Kidney epithelial cell (primary cell): ENCODE measurements at places on chromosomes 13 and 19.

DNA sequence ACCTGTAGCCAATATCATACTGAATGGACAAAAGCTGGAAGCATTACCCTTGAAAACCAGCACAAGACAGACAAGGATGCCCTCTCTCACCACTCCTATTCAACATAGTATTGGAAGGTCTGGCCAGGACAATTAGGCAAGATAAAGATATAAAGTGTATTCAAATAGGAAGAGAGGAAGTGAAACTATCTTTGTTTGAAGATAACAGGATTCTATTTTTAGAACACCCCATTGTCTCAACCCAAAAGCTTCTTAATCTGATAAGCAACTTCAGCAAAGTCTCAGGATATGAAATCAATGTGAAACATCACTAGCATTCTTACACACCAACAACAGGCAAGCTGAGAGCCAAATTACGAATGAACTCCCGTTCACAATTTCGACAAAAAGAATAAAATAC is 17.8 kb upstream of the CCNA1 start:
- no peak for DNase-seq

DNA sequence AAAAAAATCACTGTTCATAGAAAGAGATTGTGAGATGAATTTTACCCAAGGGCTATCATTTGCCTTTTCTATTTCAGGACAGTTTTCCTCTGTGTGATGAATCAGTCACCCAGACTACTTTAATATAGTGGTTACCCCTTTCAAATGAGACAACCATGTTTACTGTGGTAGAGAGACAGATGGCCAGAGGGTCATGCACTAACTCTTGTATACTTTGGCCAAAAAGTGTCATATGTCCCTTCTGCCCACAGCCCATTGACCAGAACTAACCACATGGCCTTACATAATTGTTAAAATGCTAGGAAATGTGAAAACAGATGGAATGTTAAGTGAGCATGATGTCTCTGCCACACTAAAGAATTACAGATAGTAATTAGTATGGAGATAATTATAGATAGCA is 498.7 kb downstream of the DACH1 start:
- no peak for DNase-seq

- DNase-seq: no peak
Observed at GRCh38 chr19:45041125-45041524, 2.3 kb downstream of the CLASRP start.

- no peak for DNase-seq
Observed at GRCh38 chr19:24166055-24166454, 79.1 kb downstream of the ZNF254 start.

DNA sequence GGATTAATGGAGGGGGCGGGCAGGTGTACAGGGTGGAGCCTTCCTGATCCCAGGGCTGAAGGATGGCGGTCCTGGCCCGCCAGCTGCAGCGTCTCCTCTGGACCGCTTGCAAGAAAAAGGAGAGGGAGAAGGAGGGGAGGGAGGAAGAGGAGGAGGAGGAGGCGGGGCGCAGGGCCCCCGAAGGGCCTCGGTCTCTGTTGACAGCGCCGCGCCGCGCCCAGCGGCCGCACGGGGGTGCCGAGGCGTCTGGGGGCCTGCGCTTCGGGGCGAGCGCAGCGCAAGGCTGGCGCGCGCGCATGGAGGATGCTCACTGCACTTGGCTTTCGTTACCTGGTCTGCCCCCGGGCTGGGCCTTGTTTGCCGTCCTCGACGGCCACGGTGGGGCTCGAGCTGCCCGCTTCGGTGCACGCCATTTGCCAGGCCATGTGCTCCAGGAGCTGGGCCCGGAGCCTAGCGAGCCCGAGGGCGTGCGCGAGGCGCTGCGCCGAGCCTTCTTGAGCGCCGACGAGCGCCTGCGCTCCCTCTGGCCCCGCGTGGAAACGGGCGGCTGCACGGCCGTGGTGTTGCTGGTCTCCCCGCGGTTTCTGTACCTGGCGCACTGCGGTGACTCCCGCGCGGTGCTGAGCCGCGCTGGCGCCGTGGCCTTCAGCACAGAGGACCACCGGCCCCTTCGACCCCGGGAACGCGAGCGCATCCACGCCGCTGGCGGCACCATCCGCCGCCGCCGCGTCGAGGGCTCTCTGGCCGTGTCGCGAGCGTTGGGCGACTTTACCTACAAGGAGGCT is at the start of gene PPM1N:
PPM1N (plus strand) TSS at position 33 of the 785 bp plus-strand sequence; CDS start at position 63, 30 bp downstream.
- DNase-seq: no peak

GRCh38 chr19:42419309-42419708 is 7.9 kb downstream of the LIPE start:
- DNase-seq: no peak

DNA sequence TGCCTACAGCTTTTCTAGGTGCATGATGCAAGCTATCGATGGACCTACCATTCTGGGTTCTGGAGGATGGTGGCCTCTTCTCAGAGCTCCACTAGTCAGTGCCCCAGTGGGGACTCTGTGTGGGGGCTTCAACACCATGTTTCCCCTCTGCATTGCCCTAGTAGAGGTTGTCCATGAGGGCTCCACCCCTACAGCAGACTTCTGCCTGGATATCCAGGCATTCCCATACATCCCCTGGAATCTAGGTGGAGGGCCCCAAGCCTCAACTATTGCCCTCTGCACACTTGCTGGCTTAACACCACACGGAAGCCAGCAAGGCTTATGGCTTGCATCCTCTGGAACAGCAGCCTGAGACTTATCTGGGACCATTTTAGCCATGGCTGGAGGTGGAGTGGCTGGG is 1299.9 kb upstream of the MIR17HG start:
- DNase-seq: no peak

GRCh38 chr13:110478405-110479214 is 82.9 kb downstream of the RAB20 start:
- DNase-seq: no peak

GRCh38 chr13:27383104-27383921 is 41.1 kb upstream of the GTF3A start:
- DNase-seq: no peak

DNA sequence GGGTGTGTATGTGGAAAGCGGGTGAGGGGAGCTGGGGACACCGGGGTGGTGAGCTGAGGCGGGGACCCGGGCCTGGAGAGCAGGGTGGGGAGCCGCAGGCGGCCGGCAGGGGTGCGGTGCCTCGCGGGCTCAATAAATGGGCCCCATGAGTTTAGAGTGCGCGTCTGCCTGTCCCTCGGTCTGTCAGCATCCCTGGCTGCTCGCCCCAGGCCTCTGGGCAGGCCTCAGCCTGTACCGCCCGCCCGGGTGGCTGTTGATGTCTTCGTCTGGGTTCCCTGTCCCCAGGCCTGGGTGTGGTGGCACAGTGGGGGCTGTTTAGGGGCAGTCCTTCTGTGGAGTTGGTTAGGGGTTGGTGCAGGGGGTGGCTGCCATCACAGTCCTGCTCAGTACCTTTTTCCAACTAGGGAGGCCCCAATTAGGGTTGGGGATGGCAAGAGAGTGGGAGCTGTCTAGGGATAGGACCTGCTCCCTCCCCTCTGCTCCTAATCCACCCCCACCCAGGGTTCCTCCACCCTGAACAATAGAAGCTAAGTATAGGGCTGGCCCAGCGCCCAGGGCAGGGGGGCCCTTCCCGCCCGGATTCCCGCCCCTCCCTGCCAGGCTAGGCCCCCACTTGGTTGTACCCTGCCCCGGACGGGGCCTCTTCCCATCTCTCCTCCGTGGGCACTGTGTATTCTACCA is 12.2 kb downstream of the CIC start:
- DNase-seq: no peak

DNA sequence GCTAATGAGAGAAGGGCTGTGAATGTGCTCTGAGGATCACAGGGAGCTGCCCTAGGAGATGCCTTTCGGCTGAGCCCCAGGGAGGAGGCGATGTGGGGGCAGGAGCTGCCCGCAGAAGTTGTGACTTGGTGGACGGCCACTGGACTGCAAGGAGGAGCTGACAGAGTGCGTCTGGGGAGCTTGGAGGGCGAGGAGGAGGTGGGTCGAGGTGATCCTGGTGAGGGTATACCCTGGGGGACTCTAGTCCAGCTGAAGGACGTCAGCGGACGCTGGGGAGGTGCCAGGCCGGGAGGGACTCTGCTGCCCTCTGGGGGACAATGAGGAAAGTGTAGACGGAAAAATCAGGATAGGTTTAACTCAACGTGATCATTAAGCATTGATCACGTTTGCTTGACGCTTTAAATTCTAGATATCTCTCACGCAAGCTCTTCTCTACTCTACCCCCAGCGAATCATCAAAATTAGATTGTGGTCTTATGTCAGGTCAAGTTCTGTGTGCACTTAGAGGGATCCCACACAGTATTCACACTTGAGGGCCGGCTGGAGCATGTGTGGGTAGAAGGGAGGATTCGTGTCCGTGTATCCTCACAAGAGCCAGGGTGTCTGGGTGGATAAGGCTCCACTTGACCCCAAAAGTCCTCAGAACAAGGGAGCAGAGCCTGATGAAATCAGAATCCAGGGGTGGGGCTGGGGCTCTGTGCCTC is 3.3 kb upstream of the CEACAM7 start:
- no peak for DNase-seq

GRCh38 chr19:10625003-10625761 is at the start of gene SLC44A2:
TSS of gene SLC44A2 (plus strand) at chr19:10625553. CDS start at chr19:10625634, 81 bp downstream.
- no peak for DNase-seq

- no peak for DNase-seq
Observed at GRCh38 chr19:19500975-19501644, 14.2 kb downstream of the TSSK6 start.

DNA sequence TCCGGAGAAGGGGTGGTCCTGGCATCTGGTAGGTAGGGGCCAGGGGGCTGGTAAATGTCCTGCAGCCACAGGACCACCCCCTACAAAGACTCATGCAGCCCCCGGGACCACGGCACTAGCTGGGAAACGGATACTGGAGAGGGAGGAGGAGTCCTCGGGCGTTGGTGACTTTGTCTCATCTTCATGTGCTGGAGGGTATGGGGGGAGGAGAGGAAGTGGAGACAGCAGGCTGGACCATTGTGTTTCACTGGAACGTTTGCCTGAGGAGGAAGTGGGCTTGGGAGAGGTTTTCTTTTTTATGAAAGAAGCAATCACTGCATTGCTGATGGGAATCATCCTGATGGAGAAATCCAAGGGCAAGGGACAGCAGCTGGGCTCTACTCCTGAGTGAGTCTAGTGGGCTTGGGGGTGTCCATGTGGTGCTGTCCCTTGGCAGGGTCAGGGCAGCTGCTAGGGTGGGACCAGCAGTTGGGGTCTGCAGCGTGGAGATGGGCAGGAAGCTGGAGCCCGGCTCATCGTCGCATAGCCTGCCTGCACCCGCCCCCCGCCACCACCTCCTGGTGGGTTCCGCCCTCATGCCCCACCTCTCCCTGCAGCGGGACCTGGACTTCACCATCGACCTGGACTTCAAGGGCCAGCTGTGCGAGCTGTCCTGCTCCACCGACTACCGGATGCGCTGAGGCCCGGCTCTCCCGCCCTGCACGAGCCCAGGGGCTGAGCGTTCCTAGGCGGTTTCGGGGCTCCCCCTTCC is 1.7 kb upstream of the ADM5 start:
- no peak for DNase-seq

GRCh38 chr19:28425046-28425931 is 787.7 kb downstream of the UQCRFS1 start:
- DNase-seq: no peak

DNA sequence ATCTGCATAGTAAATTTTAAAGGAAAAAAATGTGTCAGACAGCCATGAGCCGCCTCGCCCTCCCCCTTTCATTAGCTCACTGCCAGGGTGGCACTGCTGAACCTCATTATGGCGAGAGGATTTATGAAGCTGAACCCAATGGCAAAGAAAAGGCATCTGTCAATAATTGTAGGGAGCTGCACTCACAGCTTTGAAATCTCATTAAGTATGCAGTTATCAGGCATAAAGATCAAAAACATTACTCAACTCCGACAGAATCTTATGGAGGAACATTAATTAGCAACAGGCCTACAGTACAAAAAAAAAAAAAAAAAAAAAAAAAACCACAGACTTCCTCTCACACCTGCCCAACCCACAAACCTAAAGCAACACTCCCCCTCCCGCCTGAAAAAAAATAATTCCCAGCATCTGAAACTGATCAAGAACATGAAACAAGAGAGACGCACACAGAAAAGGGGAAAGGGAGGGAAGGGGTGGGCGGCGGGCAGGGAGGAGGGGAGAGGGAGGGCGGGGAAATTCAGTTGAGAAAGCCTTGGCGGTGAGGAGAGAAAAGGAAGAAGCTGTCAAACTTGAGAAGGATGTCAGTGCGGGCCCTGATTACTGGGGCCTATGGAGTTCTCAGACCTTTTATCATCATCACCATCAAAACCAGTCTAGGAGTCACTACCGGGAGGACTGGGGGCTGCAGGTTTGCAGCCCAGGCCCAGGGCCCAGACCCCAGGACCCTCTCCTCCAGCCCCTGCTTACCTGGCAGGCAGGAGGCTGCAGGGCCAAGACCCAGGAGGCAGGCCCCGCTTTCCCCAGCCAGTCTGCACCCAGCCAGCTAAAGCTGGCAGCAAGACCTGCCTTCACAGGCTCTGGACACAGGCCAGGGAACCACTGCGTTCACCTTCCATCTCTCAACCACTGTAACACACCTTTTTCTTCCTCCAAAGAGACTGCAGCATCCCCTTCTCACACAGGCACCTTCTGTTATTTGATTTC is 8.9 kb downstream of the TSHZ3 start:
- no peak for DNase-seq

- peak; percentile 78 for DNase-seq
Observed at GRCh38 chr19:16301999-16302694, 22.5 kb upstream of the KLF2 start.

DNA sequence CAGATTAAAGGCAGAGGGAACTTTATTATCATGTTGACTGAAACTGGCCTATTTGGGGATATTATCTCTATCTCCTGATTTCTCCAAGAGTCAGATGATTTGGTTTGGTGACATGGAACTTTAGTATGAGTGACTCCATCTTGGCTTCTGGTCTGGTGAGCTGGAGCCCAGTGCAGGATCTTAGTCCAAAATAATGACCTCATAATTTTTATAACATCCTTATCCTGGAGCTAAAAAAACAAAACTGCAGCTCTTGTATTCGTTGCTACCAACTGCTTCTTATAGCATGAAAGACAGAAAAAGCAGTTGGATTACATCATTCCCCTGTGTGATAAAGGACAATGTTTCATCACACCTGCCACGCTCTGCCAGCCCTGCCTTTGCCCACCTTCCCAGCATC is 39.3 kb upstream of the RNF17 start:
- DNase-seq: no peak

- peak; percentile 10 for DNase-seq
Observed at GRCh38 chr13:36297366-36298338, at the start of gene CCDC169. TSS of gene CCDC169 (minus strand) at chr13:36297814. CDS start at chr13:36297719, 95 bp downstream.

DNA sequence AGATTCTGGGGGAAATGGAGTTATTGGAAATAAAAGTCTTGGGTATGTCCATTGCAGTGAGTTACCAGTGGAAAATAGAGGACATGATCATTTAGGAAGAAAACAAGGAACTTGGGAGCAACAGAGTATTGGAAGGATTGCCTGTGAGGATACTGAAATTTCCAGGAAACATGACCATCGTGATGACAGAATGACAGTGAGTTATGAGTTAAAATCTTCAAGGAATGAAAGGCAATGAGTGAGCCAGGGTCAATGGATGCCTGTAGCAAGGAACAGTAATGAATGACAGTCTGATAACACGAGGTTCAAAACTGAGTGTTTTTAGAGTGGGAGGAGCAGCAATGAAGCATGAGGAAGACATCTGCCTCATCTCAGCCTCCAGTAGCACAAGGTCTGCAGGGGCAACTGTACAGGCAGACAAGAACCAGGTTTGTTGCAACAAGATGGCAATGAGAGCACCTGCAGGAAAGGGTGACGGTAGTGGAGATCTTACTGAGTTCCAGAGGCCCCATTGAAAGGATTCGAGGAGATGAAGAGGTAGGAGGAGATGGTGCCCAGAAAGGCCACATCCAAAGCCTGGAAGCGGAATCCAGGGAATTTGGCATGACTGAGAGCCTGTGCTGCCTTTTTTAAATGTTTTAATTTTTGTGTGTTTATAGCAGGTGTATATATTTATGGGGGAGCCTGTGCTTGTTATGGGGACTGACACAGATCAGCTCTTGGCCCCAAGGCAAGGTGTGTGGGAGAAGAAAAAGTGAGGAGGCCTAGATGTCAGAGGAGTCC is 43.9 kb downstream of the N4BP2L1 start:
- DNase-seq: no peak
